ENCODE measurements at places on chromosomes 11 and 22.

DNA sequence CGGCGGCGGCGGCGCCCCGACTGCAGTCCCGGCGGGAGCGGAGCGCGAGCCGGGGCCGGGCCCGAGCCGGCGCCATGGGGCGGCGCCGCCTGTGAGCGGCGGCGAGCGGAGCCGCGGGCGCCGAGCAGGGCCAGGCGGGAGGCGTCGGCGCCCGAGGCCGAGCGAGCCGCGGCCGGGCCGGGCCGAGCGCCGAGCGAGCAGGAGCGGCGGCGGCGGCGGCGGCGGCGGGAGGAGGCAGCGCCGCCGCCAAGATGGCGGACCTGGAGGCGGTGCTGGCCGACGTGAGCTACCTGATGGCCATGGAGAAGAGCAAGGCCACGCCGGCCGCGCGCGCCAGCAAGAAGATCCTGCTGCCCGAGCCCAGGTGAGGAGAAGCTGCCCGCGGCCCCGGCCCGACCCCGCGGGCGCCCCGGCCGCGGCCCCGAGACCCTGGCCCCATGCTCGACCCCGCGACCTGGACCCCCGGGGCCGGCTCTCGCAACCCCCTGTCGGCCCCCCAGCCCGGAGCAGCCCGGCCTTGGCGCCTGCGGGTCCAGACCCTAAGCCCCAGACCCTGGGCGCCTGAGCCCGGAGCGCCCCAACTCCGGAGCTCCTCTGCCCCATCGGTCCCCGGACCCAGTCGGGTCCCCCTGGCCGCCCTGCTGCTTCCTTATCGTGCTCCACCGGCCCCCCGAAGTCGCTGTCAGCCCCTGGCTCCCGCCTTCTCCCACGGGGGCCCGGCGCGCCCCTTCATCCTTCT is at the start of gene GRK2:
TSS of gene GRK2 (plus strand) at position 25 of the 739 bp plus-strand sequence. CDS start at position 252, 227 bp downstream.
- DNase-seq: no peak

- no peak for DNase-seq
Measured at GRCh38 chr22:36274531-36274930, 21.6 kb downstream of the APOL1 start.

DNA sequence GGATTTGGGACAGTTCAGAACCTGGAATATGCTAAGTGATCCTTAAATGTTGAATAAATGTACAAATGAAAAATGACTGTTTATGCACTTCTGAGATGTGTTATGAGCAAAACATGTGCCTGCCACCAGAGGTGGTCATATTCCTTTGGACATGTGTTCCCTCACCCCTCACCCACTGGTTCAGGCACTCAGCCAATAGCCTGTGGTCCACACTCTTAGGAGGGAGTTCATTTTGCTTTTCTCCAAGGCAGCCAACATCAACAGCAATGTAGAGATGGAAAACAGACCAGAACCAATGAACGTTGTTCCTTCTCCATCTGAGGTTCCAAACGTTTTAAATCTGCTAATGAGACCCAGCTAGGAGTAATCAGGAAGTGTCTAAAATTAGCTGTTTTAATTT is 44.0 kb downstream of the RPUSD4 start:
- no peak for DNase-seq

DNA sequence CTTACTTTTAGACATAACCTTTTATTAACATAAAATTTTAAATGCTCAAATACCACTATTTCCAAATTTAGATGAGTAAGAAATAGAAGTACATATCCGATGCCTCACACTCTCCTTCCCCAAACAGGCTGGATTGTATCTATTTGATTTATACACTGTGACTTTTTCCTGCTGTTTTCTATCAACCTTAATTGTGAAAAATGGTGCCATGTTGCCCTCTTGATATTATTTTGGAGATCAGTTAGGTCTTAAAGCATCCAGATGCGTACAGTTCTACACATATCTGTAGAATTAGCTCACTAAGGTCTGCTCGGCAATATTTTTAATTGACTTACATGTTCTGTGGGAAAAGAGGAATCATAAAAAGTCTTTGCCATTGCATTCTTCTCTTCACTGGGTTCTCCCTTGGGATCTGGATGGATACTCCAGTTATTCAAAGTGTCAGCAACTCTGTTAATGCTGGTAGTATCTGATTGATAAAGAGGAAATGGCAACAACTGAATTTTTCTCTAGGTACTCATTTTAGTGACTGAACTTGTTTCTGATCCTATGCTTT is 27.2 kb downstream of the EIF3M start:
- DNase-seq: no peak

DNA sequence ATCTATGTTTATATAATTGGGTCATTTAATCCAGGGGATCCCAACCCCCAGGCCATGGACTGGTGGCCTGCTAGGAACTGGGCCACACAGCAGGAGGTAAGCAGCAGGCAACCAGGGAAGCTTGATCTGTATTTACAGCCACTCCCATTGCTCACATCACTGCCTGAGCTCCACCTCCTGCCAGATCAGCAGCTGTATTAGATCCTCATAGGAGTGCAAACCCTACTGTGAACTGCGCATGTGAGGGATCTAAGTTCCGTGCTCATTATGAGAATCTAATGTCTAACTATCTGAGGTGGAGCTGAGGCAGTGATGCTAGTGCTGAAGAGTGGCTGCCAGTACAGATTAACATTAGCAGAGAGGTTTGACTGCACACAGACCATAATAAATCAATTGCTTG is 32.8 kb downstream of the MS4A2 start:
- no peak for DNase-seq

DNA sequence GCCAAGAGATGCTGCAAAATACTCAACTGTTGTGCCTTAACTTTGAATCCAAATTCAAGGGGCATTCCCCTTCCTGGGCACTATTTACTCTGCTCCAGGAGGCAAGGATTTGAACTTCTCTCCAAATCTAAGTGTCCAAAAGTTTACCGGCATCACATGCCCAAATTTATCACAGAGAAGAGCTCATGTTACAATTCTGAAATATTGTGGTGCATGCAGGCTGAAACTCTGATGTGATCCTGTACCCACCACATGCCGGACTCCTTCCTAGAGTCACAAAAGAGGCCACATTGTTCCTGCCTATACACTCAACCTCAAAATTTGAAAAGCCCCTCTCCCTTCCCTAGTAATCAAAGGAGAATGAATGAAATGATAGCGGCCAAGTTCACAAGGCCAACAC is 1.3 kb downstream of the TRAF6 start:
- DNase-seq: no peak

DNA sequence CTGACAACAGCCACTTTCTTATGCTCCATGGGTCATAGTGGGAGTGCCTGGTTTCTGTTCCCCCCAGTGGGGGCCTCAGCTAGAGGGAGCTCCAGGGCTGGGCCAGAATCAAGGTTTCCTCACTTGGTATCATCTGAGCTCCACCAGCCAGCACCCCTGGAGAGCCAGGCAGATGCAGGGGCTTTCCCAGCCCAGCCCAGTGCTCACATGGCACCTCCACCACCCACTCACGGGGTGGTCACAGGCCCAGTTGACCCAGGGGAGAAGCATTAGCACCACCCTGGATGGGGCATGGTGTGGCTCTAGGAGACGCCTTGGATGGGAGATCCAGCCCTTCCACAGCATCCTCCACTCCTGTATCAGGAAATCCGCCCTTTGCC is 24.1 kb upstream of the WNT7B start:
- no peak for DNase-seq

DNA sequence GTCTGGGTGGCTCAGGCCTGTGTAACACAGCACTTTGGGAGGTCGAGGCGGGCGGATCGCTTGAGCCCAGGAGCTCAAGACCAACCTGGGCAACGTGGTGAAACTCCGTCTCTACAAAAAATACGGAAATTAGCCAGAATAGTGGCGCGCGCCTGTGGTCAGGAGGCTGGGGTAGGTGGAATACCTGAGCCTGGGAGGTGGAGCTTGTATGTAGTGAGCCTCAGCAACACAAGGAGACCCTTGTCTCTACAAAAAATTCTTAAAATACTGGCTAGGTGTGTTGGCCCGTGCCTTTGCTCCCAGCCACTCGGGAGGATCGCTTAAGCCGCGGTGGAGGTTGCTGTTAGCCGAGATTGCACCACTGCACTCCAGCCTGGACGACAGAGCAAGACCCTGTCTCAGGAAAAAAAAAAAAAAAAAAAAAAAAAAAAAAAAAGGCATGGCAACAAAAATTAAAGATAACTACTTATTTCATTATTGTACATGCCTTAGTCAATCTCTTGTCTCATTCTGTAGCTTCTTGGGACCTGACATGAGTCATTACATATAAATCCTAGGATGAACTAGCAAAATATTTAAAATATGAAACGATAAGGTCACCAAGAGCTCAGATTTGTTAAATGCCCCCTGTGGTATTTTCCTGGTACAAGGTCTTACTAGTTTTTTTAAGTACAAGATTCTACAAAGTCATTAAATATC is 1.1 kb downstream of the TAF1D start:
- no peak for DNase-seq

- DNase-seq: no peak
Measured at GRCh38 chr11:32487270-32487669, 51.9 kb upstream of the WT1 start.

Data from stimulated activated CD8-positive, alpha-beta memory T cell treated with anti-CD3 and anti-CD28 coated beads, Interleukin-4, amount 100 ng/mL, for 4 hours (primary cell).